ENCODE measurements at places on chromosomes 13 and 19.

- no peak for DNase-seq
Observed at GRCh38 chr19:43784981-43785808, 4.4 kb upstream of the KCNN4 start.

DNA sequence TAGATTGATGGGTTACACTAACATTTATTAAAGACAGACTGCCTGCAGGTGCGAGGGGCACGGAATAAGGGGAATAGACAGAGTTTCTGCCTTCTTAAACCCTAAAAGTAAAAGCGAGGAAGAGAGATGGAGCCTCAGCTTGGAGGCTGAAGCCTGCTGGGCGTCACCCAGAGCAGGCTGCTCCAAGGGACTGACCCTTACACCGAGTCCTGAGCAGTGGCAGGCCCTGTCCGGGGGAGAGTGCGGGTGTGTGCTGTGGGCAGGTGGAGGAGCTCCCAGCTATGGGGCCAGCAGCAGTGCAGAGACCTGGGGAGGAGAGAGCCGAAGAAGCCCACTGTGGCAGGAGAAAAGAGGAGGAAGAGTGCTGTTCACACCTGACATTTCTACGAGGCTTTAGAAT, 86.4 kb downstream of the SOX1 start:
- no peak for DNase-seq

- no peak for DNase-seq
Observed at GRCh38 chr19:15323496-15324235, 8.7 kb downstream of the BRD4 start.

DNA sequence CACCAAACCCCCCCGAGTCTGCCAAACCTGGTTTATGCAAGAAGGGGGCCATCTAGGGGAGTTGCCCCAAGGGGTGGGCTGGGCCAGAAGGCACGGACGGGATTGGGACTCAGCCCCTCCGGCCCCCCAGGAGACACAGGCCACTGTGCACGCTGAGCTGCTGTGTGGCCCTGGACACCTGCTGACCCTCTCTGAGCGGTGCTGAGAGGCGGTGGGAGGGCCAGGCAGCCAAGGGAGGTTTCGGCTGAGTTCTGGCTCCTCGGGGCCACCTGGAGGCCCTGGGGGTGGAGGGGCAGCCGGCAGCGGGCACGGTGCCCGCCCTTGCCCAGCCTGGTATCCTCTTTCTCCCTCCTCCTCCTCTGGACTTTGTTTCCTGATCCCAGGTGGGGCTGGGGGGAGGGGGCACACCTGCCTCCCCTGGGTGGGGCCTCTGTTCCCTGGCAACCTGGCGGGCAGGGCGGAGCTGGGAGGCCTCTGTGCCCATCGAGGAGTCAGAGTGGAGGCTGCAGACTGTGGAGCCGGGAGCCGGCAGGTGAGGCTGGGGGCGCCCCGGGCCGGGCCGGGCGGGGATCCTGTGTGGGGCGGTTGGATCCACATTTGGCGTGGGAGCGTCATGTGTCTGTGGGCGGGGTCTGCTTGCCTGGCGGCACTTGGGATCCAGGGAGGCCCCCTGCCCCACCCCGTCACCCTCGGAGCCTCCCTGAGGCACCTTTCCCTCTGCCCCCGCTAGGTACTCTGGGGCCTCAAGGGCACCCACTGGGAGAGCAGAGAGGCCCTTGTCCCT, at the start of gene MISP:
Gene MISP (plus strand): TSS at position 473 of the 784 bp plus-strand sequence. CDS start 5,835 bp downstream, outside the sequence.
- DNase-seq, result no peak

GRCh38 chr19:3178377-3178972, at the start of gene S1PR4:
S1PR4 (plus strand) TSS chr19:3178769; CDS start chr19:3178793, 24 bp downstream.
- peak; percentile 40 for DNase-seq

DNA sequence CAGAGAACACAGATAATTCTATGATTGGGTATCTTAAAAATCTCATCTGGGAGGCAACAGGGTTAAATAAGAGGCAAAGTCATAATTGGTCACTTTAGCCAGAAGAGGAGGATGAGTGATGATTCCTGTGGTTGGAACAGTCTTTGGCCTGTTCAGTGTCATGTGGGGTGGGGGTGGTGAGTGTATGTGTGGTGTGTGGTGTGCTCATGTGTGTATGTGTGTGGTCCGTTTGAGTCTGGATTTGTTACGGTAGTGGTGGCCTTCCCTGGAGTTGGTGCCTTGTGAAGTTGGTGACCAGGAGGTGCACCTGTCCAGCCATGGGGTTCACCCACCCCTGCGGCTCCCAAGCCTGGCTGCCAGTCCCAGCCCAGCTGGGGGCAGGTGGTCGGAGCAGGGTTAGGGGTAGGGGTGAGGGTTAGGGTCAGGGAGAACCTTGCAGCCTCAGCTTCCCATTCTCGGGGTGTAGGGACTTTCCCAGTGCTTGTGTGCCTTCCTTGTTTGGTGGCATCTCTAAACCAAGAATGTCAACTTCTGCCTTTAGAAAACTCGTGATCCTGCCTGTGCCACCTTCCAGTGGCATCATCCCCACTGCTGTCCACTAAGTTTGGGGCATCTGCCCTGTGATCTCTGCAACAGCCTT, 97.5 kb downstream of the RAB20 start:
- no peak for DNase-seq

- no peak for DNase-seq
Observed at GRCh38 chr19:57068921-57069697, 50.7 kb upstream of the USP29 start.

GRCh38 chr13:109271555-109272541, 514.5 kb downstream of the IRS2 start:
- no peak for DNase-seq

DNA sequence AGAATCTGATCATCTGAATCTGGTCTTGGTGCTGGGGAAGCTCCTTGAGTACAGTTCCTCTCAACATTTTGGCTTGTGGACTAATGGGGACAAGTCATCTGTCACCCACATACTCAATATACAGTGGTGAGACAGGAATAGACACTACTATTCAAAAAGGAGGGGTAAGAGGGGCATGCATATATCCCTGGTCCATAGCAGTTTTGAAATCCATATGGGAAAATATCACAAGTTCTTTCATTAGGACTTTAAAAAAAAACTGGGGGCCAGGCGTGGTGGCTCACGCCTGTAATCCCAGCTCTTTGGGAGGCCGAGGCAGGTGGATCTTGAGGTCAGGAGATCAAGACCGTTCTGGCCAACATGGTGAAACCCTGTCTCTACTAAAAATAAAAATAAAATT, 20.3 kb upstream of the PPP5C start:
- DNase-seq, result no peak

DNA sequence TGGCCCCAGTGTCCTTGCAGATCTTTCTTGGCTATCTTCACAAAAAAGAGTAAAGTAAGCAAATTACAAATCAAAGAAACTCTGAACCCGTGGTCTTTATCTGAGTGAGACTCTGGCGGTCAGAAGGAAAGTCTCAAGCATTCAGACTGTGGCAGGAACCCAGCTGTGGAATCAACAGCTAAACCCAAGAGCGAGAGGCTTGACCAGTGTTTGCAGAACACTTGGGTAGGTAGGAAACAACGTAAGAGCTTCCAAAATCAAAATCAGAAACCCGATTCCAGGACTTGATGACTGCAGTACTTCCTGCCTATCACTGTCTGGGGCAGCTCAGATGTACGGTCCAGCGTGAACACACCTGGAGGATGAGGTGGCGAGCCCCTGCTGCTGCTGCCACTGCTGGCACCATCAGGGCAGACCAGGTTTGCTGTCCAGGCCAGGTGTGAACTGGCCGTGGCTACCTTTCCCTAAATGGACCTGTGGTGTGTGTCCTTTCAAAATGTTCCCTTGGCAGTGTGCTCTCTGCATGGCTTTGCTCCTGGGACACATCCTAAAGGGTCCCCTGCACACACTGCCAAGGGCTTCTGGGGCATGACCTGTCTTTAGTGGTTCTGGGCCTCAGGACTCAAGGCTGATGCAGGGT, 9.5 kb downstream of the TUBA3C start:
- DNase-seq, result no peak

- no peak for DNase-seq
Observed at GRCh38 chr13:48993150-48993549, 17.4 kb downstream of the FNDC3A start.

DNA sequence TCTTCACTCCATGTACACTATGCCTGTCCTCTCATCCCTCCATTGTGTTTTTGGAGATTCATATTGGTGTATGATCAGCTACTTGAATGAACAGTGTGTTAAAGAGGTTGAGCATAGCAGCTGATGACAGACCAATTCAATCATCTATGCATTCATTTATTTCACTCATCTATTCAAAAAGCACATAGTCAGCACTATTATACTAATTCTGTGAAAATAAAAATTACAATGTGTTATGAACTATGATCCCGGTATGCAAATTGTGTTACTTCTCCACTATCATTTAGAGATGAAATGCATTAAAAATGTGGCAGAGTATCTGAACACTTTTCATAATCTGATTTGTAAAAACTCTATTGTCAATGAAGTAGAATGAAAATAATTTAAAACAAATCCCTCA, 5.9 kb downstream of the TRPC4 start:
- DNase-seq, result no peak

GRCh38 chr13:43730642-43731041, 56.1 kb downstream of the ENOX1 start:
- DNase-seq, result no peak

DNA sequence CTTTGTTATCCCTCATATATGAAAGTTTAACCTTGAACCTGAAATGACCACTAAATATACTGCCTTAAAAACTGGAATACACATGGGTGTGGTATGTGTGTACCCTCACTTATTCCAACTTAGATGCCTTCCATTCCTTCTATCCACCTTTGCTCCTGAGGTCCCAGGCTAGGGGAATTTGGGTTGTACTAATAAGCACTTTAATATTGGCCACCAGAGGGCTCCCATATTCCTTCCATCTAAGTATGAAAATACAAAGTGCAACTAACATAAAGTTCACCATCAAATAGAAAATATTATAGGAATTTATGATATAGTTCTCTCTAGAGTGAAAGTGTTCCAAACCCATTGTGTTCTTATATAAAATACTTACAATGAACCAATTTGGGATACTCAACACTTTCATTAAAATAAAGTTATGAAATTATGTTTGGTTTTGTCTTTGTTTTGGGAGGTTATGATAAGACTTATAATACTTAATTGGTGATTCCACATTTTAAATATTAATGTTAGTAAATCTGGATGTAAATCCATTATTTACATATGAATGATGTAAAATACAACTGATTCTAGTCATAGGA, 62.3 kb downstream of the ITGBL1 start:
- no peak for DNase-seq

GRCh38 chr13:106274551-106275203, 260.8 kb downstream of the EFNB2 start:
- no peak for DNase-seq

DNA sequence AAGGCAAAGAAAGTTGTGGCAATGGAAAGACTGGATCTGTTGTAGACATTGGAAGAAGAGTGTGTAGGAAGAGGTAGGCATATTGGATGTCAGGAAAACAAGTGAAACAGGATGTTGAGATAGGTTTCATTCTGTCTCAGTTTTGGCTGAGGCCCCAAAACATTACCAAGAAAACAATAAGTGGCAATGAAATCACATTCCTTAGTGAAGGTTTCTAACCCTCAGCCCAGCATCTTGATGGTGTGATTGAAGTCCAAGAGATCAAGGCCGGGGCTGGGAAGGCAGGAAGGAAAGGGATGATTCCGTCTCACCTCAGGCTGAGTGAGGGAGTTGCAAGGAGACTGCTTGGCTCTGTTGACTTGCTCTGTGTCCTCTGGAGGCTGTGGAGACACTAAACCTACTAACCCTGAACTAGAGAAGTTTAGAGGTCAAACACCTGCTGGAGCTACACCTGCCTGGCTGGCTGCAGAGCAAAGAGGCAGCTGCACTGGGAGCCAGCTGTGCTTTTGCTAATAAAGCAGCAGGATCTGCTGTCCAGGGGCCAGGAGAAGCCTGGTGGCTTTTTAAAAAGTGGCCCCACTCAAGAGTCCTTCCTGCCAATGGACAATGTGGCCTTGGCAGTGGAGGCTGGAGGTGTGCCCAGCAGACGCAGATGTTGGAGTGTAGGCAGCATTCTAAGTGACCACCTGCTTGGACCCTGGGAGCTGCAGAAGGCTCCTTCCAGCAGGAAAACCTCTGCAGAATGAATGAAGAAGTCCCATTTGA, 53.6 kb downstream of the DGKH start:
- no peak for DNase-seq

- DNase-seq, result no peak
Observed at GRCh38 chr13:109033090-109033489, 403.7 kb downstream of the MYO16 start.

GRCh38 chr13:106233134-106233735, 302.2 kb downstream of the EFNB2 start:
- no peak for DNase-seq

GRCh38 chr13:109652531-109652930, 133.9 kb downstream of the IRS2 start:
- no peak for DNase-seq

- DNase-seq, result no peak
Observed at GRCh38 chr19:47446534-47447469, 24.9 kb downstream of the SLC8A2 start.

GRCh38 chr19:55096061-55096701, 20.5 kb downstream of the EPS8L1 start:
- no peak for DNase-seq

- DNase-seq, result no peak
Observed at GRCh38 chr13:49597043-49597641, 11.8 kb upstream of the RCBTB1 start.

DNA sequence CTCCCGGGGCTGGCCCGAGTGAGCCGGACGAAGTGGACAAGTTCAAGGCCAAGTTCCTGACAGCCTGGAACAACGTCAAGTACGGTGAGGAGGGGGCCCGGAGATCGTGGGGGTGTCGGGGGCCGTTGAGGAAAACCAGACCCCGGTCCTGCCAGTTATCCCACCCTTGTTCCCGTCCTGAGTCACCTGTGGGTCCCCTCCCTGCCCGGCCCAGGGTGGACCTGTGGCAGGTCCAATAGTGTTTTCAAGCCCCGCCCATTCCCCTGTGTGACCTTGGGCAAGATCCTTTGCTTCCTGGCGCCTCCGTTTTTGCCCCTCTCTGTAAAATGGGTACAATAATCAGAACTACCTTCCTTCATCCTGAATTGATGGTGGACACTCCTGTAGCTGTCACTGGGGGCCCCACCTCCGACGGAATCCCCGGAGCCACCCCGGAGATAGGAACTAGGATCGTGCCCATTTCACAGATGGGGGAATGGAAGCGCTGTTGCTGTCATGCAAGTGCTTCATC, 593 bp downstream of the ATG4D start:
- DNase-seq, result no peak

GRCh38 chr13:32877491-32877890, 138.7 kb upstream of the KL start:
- no peak for DNase-seq

GRCh38 chr19:51135004-51135403, 7.1 kb upstream of the SIGLEC7 start:
- DNase-seq, result no peak

All from activated CD8-positive, alpha-beta memory T cell treated with anti-CD3 and anti-CD28 coated beads for 1 hour (primary cell).